ENCODE measurements at places on chromosomes 2 and 18.

DNA sequence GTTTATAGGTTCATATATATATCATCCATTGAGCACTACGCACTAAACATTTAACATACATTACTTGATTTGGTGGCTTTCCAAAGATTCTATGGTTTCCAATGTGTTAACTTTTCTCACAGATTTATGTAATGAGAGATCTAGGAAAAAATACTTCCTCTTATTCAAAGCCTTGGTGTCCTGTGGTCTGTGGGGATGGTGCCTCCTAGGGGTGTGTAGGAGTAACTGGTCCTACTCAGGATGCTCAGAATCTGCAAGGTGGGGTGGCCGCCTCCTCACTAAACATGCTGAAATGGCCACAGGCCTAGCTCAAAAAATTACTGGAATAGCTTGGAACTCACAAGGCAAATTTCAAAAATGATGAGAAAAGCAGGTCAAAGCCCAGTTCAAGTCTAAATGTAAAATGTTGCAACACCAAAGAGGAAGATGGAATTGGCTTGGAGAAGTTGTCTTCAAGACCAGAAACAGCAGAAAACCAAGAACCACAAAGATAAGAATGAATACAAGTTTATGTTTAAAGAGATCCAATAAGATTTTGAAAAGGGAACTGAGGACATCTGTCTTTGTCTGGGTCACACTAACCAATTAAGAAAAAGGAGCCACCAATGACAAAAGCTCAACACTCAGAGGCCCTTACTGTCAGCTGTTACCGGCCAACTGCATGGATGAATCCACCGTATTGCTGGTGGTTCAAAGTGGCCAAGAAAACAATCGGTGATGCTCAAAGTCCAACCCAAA lies 11.5 kb downstream of the GPR55 start:
- peak; percentile 38 for DNase-seq

GRCh38 chr2:22855081-22855480 lies 529.9 kb upstream of the KLHL29 start:
- no peak for DNase-seq

DNA sequence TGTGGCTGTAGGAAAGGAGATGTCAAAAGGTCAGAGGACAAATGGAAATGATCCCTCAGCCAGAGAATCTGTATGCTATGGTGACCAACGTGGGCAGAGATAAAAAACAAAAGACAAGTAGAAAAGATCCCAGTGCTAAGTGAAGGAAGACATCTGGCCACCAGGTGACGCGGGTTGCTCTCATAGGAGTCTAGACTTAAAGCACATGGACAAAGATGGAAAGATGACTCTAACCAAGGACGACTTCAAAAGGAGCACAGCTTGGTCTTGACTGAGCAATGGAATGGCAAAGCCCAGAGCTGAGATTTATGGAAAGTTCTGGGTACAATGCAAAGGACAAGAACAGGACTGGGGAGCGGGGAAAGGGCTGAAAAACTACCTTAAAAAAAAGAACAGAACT lies 96.8 kb downstream of the CLIP4 start:
- no peak for DNase-seq

- no peak for DNase-seq
Measured at GRCh38 chr2:72603481-72603880, 222.4 kb downstream of the EXOC6B start.

DNA sequence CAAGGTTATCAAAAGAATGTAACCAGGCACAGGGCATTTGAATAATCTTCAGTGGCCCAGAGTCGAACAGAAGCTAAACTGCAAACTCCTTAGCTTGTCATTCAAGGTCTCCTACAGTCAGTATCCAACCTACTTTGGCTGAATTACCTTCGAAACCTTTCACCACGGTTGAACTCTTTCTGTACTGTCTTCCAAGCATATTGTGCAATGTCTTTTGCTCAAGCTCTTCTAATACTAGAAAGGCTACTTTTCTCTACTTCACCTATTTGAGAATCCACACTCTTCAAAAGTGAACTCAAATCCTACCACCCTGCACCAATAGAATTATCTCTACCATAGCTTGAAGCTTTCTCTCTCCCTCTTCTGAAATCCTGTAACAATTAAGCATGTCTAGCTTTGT lies 142.9 kb downstream of the NR4A2 start:
- no peak for DNase-seq

- DNase-seq = no peak
Measured at GRCh38 chr2:124323321-124323720, 298.2 kb downstream of the CNTNAP5 start.

DNA sequence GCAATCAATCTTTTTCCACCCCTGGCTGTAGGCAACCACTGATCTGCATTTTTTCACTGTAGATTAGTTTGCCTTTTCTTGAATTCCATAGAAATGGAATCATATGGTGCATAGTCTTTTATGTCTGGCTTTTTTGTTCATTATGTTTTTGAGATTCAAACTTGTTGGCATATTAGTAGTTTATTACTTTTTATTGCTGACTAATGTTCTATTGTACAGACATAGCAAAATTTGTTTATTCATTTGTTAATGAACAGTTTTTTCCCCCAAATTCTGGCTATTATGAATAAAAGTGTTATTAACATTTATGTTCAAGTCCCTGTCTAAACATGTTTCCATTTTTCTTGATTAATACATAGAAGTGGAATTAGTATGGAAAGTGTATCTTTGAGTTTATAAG lies 21.4 kb upstream of the WDSUB1 start:
- no peak for DNase-seq

DNA sequence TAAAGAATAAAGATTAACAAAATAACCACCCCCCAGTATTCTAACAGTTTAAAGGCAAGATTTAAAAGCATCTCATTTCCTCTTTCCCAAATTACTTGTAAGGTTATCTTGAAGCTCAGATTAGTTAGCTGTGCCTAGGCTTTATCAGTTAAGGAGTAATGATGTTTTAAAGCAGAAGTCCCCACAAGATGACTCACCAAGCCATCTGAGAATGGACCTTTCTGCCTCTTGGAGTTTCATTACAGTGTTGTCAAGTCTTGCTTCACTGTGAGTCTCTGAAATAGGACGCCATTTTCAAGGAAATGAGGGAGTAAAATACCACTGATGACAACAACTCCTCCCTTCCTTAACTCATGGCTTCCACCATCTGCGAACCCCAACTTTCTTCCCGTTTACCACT lies 35.9 kb downstream of the ZNF385B start:
- no peak for DNase-seq

- DNase-seq = no peak
Measured at GRCh38 chr18:27249933-27250332, 64.8 kb upstream of the CHST9 start.

DNA sequence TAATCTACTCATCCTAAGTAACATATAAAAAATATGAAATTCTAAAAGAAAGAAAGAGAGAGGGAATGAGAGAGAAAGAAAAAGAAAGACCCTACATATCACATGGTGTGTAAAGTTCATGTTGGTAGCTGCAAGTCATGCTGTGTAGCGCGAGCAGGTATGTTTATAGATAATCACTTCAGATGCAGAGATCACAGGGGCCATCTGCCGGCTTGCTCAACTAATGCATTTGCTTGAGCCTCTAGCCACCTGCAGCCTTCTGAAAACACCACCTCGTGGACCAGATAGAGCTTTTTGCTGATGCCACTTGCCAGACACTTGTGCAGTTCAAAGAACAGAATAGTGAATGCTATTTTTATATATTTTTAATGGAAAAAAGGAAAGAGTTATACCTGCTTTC lies 37.6 kb downstream of the CDH7 start:
- peak; percentile 4 for DNase-seq

DNA sequence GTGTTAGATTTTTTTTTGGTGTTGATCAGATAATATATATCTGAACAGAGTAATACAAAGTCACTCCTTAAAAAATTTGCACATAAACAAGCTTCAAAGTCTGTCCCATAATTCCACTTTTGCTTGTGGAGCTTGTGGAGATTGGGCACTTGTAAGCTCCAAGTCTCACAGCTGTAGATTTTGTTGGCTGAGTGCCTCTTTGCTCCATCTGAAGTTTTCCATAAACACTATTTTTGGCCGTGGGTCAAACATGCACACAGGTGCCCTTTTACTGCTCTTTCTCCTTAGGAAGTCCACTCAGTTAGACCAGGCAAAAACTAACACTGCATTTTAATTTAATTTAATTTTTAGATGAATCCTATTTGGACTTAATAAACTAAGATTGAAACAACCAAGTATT lies 3.6 kb upstream of the KCNJ13 start:
- no peak for DNase-seq

DNA sequence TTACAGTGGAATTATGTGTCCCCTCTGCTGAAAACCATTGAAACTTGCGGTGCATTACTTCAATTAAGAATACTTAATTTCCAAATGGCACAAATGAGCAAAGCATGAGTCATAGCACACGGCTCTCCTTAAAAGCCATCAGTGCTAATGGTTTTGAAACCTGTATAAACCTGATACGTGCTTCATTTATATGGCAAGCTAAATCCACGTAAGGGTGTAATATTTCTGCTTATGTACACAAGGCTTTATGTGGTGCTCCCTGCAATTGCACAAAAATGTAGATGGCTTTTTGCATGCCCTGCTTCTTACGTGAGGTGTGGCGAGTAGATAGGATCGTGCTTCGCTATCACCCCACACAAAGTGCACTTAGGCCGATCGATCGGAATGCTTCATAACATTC lies 840.9 kb downstream of the GALR1 start:
- no peak for DNase-seq

GRCh38 chr2:54471221-54471711 lies 15.1 kb downstream of the SPTBN1 start:
- DNase-seq = peak; percentile 76

- no peak for DNase-seq
Measured at GRCh38 chr2:175009917-175010621, 4.9 kb upstream of the CHN1 start.

DNA sequence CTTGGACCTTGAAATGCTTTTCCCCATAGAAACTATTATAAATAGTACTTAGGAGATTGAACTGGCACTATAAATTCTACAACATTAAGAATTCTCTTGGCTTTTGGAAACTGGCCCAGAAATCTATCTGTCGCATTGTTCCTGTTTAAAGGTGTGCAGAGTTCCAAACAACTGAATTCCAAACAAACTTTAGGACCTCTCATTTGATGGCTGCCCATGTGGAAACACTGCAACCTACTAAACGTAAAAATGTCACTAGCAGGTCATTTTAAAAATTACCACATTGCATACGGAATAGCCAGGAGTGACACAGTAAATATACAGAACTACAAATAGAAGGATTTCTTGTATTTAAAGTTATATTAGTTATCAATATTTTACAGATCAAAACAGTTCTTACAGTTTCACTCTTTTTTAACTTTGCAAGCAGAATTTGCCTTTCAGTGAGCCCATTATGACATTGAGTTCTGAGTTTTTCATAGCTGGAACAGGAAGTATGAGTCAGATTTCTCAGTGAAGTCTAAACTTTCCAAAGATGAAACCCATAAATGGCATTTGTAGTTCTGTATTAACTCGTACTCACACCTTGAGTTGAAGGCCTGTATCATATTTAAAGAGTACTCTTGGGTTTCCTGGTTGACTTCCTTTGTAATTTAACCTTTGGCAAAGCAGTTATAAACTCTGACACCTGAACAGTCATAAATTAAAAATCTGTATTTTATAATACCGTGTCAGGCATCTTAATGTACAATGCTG lies 142.3 kb upstream of the BOD1L2 start:
- peak; percentile 66 for DNase-seq

- no peak for DNase-seq
Measured at GRCh38 chr2:67015681-67016080, 381.5 kb upstream of the ETAA1 start.

DNA sequence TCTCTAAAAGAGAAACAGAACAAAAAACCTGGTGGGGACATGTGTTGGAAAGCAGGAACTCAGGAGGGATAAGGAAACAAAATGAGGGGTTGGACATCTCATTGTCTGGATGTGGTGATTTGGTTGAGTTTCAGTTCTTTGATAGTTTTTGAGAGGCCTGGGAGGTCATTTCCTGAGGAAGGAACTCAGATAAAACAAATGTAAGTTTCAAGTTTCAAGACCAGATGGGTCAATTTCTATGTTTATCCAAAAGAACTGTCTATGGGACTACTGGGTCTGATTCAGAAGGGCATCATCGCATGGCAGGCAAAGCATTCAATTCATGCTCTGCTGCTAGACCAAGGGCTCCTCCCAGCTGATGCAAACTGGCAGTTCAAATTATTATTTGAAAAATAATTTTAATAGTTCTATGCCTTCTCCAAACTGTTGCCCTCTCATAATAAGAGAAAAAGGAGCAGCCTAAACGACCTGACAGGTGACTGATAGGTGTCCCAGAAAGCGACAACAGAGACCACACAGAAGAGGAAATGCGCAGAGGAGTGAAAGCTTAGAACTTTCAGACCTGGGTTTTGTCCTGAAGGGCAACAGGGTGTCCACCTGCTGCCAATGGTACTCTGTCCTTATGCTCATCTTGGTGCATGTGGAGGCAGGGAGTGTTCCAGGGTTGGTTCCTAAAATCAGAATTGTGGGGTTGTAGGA lies 39.3 kb upstream of the SH3RF3 start:
- no peak for DNase-seq

DNA sequence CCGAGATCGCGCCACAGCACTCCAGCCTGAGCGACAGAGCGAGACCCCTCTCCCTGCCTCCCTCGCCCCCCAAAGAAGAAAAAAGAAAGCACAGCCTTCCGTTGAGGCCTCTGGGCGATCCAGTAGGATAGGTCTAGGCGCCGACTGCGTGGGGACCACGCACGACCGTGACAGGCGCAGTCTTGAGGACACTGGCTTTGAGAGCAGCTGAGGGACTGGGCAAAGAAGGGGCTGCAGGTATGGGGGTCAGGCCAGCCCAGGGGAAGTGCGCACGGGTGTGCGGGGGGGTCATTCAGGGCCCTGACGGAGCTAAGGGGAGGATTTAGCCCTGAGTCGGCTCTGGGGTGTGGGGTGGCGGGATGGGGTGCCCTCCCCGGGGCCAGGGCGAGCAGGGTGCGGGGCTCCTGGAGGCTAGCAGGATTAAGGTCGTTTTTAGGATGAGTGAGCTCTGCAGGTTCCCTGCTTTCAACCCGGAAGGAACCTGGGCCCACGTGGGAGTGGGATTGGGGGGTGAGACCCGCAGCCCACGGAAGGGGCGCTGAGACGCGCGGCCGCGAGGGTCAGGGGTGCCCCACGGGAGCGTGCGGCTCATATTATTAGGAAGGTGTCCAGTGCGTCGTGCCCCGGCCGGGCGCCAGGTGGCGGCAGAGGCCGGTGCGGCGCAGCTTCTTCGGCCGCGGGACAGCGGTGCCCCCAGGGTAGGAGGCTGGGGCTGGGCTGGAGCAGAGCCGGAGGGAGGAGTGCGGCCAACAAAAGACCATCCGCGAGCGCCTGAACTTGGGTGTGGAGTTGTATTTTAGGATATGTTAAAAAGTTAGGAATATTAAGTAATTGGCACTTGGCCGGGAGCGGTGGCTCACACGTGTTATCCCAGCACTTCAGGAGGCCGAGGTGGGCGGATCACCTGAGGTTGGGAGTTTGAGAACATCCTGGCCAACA lies 20.5 kb upstream of the ZNF236 start:
- DNase-seq = peak; percentile 64

All from ACHN (cell line).